RPMI7951 (cell line): ENCODE measurements at places on chromosomes 6 and 20. TPM values are rescaled to one million over a fixed set of nuclear protein-coding genes. Genes with fewer than 3 reads are reported as not detected.

FLRT3 gene
- 1.4 and 1.9 TPM in 2 replicates for total RNA-seq

CCM2L gene
- not detected in 2 replicates for total RNA-seq

HAO1 gene
- 0.20 TPM in 1 of 2 replicates, not detected in the other for total RNA-seq

GRCh38 chr6:11386323-11386722 lies 151.2 kb upstream of the TMEM170B start:
- DNase-seq = no peak

DNA sequence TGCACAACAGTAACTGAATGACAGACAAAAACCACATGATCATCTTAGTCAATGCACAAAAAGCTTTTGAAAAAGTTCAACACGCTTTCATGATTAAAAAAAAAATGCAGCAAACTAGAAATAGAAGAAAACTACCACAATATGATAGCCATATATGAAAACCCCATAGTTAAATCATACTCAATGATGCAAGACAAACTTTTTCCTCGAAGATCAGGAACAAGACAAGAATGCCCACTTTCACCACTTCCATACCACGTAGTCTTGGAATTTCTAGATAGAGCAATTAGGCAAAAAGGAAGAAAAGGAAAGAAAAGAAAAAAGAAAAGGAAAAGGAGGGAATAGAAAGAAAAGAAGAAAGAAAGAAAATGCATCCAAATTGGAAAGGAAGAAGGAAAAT lies 44.6 kb upstream of the SLC23A2 start:
- no peak for DNase-seq

GRCh38 chr6:35044761-35045421 lies 96.2 kb downstream of the TCP11 start:
- peak; percentile 71 for DNase-seq

GRCh38 chr6:106079961-106080762 lies 6.0 kb upstream of the PRDM1 start:
- DNase-seq = no peak

DNA sequence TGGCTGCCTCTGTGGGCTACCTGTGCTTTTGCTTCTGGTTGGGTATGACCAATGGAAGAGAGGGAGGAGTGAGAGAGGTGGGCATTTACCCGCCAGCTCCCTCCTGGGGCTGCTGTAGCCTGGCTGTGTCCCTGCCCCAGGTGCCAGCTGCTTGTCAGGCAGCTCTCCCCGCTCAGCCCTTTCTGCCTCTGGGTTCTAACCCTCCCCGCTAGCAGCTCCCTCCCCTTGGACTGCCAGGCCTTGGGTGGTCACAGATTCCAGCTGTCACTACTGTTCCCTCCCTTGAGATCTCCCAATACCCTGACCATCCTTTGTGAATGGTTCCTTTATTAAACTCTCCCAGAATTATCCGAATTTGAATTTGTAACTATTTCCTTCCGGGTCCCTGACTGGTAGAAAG lies 95.5 kb upstream of the RNF24 start:
- no peak for DNase-seq

- peak; percentile 81 for DNase-seq
These were observed 119.1 kb upstream of the ADGRF1 start for GRCh38 chr6:47161176-47161687.

DNA sequence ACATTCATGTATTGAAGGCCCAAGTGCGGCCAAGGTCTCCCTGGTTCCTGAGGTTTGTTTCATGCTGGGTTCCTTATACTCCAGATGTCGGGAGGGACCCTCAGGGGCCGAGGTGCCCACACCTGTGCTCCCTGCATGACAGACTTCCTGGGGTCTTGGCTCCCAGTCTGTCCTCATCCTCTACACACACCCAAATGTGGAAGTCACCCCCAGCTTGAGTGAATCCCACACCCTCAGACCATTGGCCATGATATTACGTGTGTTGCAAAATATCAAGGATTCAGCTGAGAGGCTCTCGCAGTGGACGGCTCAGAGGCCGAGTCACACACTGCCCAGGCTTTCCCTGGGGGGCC lies 82.2 kb upstream of the DUSP22 start:
- no peak for DNase-seq

DNA sequence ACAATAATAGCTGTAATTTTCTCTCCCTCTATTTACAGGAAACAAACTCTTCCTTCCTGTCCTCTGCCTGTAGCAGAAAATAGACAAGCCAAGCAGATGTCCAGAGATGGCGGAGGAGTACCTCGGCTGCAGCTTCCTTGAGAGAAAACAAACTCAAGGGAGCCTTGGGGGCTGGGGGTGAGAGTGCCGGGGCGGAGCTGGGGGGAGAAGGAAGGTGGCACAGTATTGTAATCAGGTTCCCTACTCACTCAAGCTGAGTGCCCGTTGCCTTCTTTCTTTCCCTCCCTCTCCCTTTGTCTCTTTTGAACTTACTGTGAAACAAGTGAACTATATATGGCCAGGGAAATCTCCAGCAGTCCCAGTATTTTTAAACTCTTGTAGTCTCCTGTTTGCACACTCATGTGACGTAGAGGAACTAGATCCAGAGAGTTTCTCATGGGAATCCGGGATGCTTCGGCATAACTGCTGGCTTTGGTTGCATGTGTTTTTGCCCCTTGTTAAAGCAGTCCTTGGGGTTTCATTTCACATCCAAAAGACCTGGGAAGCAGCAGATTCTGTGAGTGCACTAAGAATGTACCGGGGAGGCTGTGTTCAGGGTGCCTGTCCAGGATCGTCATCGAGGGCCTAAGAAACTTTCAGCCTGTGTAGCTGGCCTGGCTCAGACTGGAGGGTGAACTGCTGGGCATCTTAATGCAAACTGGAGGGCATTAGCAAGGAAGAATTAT lies 44.6 kb upstream of the HDDC2 start:
- DNase-seq = no peak

DNA sequence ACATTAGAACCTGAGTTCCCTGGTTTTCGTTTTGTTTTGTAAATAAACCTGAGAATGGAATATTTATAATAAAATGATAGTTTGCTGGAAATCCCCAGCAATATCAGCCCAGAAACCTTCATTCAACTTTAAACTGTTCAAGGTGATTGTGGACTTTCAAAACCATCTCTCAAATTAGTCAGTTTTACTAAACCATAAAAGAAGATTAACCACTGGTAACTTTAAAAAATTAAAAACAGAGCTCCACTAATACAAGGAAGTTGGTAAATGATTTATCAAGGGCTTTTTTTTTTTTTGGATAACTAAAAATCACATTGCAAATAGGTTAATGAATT lies 10.0 kb downstream of the MBOAT1 start:
- no peak for DNase-seq

DNA sequence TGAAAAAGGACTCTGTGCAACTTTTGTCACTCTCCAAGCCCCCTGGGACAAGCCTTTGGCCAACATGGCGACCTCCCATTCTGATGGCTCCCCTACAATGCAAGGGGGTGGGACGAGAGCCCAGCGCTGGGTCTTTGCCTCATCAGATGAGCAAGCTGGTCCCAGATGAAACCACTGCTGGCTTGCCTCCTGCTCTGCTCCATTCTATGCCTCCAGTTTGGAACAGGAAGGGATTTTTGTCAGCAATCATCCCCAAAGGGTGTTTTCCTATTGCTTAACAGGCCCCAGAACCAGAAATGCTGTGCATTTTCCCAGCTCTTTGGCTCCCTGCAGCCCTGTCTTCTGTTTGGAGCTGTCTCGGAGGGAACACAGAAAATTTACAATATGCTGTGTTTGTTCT lies 412.7 kb downstream of the MAFB start:
- DNase-seq = no peak

GRCh38 chr6:39075807-39076622 lies 27.4 kb downstream of the GLP1R start:
- DNase-seq = no peak

GRCh38 chr6:157211603-157212455 lies 111.5 kb downstream of the TMEM242 start:
- no peak for DNase-seq

DNA sequence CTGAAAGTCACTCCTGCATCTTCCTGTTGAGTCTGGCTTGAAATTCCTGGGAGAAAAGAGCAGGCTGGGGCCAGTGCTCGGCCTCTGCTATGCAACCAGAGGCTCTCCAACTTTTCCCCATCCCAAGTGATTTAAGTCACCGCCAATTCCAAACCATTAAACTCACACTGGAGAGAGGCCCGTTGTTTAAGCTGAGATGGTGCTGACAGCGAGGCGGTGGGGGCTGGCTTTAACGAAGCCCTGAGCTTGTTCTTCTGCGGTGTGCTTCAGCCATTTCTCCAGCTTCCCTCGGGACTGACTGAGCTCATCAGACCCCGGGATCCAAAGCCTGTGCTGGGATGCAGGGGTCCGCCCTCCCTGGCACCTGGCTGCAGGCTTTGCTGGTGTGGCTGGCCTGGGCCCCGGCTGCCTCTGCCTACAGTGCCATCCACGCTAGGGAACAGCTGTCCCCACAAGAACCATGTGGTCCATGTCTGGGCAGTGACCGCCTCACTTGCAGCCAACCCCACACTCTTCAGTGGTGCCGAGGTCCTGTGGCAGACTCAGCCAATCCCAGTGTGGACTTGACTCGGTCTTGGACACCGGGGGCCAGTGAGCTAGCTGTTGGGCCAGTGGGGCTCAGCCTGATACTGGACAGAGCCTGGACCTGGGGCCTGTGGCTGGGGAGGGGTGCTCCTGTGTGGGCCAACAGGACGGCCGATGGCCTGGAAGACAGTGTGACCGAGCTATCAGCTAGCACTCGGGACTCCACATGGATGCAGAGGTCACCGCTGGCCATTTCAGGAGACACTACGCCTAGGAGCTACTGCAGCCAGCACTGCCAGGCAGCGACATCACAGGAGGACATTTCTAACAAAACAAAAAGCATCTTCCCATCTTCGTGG lies 21.2 kb downstream of the RAMACL start:
- no peak for DNase-seq

- DNase-seq = no peak
These were observed 2.7 kb downstream of the CST9L start for GRCh38 chr20:23565503-23566045.

DNA sequence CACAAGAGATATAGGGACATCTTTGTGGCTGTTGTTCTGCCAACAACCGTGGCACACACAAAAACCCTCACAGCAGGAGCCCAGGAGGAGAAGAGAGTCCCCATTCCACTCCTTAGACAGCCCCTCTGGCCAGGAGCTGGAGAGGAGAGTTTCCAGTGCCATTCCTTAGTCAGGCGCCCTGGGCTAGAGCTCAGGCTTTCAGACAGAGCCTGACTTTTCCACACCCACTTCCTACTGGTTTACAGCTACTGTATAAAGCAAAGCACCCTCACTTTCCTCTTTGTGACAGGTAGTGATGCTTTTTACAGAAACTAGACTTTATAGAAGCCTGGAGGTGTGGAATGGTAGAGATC lies 145.9 kb downstream of the SYCP2 start:
- no peak for DNase-seq

DNA sequence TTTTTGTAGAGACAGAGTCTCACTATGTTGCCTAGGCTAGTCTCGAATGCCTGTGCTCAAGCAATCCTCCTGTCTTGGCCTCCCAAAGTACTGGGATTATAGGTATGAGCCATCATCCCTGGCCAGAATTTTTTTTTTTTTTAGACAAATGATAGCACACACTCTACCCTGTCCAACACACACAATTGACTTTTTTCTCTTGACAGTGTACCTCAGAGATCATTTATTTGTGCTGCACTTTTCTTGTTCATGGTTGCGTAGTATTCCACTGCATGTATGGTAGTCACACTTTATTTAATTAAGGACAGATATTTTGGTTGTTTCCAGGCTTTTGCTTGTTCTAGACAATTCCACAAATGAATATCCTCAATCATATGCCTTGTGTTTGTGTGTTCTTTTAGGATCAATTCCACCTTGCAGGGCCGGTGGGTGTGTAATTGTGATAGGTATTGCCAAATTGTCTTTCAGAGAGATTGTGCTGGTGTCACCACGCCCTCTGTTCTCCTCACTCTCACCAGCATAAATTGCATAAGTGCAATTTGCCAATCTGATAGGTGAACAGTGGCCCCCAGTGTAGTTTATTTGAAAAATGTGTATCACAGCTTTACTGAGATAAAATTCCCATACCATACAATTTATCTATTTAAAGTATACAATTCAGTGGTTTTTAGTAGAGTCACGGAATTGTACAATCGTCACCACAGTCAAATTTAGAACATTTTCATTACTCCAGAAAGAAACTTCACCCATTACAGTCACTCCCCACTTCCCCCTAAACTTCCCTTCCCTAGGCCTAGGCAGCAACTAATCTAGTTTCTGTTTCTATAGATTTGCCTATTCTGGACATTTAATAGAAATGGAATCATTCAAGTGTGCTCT lies 20.1 kb downstream of the SRC start:
- DNase-seq = no peak

- DNase-seq = no peak
These were observed 931.4 kb downstream of the QKI start for GRCh38 chr6:164345806-164346496.
